Naive B cell (primary cell): ENCODE measurements at places on chromosomes 12 and 14.

DNA sequence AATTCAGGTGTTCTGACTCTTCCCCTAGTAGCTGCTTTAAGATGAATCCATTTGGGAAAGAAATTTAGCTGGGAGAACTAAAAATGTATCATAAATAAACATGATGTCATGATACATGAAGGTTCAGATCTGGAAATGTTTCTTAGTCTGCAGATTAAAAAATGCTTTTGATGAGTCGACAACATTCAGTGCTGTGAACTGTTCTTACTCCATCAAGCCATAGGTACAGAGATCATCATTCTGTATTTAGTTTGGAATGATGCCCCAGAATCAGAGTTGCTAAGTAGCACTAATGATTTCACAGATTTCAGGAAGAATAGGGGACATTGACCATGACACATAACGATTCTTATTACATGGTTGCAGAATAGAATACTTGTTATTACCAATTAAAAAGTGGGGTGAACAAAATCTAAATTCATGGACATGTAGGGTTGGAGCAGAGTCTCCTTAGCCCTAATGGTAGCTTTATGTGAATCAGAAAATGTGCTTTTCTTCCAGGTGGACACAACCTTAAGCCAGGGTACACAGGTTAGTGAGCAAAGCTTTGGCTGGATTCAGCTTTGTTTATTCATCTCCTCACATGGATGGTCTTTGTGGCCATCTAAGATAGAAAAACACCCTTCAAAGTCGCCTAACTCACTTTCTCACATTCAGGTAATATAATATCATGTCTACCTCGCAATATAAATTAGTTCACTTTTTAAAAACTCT is 205.4 kb upstream of the SEL1L start:
- no peaks in the 10 kb centered on the region for H3K27me3 ChIP-seq
- DNase-seq = no peak
- H3K27ac ChIP-seq = no peak overlapping the region
- no peaks in the 10 kb centered on the region for H3K4me1 ChIP-seq

DNA sequence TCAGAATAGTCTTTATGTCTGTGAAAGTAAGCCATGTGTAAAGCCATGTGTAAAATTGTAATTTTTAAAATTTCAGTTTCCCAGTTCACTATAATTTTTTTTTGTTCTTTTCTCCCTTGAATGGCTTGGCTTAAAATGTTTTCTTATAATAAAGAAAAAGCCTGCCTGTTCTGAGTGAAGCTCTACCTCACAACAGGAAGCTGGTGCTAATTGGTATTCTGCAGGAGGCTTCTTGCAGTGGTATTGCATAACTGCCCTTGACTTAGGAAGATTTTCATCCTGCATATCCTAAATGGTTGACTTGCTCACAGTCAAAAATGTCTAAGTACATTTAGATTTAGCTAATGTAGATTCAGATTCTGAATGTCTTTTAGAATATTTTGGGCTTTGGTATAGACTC is 49.5 kb downstream of the ATP2A2 start:
- DNase-seq = no peak
- no peak overlapping the region for H3K27ac ChIP-seq

DNA sequence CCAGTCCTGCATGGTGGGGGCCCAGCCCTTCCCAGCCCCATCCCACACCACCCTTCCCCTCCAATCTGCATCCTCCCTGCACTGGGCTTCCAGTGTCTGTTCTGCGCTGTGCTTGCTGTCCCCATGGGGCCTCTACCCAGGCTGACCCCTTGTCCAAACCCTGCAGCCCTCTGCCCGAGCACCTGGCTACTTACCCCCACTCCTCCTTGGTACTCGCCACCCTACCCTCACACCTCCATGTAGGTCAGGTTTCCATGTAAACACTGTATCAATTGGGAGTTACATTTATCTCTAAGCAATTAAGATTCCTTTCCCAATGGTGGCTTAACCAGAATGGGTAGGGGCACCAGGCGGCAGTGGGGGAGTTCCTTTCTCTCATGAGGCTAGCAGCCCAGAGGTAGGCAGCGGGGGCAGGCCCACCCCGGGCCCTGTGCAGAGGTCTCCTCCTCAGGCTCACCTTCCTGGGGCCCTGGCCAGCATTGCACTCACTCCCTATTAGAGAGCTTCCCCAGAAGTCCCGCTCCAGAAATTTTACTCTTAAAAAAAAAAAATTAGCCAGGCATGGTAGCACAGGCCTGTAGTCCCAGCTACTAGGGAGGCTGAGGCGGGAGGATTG is 76.6 kb upstream of the CCND2 start:
- no peak for DNase-seq
- H3K4me1 ChIP-seq = peaks cover 31% of the 10 kb centered on the region
- H3K27me3 ChIP-seq = no peaks in the 10 kb centered on the region
- no peaks in the 10 kb centered on the region for H3K36me3 ChIP-seq
- H3K27ac ChIP-seq = no peak overlapping the region

DNA sequence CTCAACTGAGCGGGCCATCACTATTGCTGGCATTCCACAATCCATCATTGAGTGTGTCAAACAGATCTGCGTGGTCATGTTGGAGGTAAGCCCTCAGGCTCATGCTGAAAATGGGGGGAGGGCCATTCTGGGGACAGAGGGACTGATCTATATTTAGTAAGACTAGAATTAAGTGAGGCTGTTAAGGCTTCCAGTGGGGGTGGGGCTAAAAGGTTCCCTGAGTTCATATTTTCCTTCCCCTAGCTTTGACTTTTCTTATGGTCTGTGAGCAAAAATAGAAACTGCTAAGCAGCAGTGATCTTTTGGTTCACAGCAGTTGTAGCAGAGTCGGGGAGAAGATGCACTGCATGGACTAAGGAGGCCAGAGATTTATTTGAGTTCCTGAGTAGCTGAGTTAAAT is 9.2 kb downstream of the PCBP2 start:
- H3K27ac ChIP-seq = no peak overlapping the region
- H3K36me3 ChIP-seq = peaks cover 31% of the 10 kb centered on the region
- H3K27me3 ChIP-seq = no peaks in the 10 kb centered on the region
- peaks cover 7% of the 10 kb centered on the region for H3K4me1 ChIP-seq

DNA sequence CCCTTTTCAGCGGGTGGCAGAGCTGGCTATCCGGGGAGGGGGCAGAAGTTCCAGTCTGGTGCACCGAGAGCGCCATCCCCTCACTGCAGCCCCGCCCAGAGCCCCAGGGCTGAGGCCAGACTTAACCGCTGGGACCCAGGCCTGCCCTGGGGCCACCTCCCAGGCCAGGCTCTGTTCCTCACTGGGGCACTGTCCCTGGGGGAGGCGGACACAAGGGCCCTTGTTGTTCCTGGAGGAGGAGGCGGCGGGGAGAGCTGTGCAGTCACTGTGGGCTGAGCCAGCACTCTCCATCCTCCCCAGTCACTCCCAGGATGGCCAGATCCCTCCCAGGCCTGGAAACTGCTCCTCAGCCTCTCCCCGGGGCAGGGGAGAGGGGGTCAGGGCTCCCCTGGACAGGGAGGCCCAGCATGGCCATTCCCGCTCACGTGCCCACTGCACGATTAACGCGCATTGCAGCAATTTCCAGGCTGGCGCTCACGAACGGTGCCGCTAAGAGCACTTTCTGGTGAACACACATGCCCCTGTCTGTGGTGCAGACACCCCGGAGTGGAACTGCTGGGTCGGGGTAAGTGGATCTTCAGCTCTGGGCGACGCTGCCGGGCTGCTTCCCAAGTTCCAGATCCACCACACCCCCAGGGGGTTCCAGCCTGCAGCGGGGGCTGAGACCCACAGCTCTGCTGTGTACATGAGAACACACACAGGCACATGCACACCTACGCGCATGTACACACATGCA is 89.8 kb upstream of the SFSWAP start:
- H3K4me1 ChIP-seq = peaks cover 3% of the 10 kb centered on the region
- peaks cover 41% of the 10 kb centered on the region for H3K27me3 ChIP-seq
- H3K4me3 ChIP-seq = no peak overlapping the region
- no peak for DNase-seq
- H3K36me3 ChIP-seq = no peaks in the 10 kb centered on the region

GRCh38 chr14:55942076-55942654 is 176.0 kb upstream of the PELI2 start:
- H3K4me3 ChIP-seq = no peak overlapping the region
- DNase-seq = no peak
- no peaks in the 10 kb centered on the region for H3K36me3 ChIP-seq
- H3K27me3 ChIP-seq = peaks cover 4% of the 10 kb centered on the region

GRCh38 chr14:73977896-73978295 is 27.8 kb downstream of the COQ6 start:
- no peaks in the 10 kb centered on the region for H3K4me1 ChIP-seq
- no peak overlapping the region for H3K27ac ChIP-seq
- DNase-seq = no peak
- H3K27me3 ChIP-seq = no peaks in the 10 kb centered on the region
- H3K36me3 ChIP-seq = no peaks in the 10 kb centered on the region

DNA sequence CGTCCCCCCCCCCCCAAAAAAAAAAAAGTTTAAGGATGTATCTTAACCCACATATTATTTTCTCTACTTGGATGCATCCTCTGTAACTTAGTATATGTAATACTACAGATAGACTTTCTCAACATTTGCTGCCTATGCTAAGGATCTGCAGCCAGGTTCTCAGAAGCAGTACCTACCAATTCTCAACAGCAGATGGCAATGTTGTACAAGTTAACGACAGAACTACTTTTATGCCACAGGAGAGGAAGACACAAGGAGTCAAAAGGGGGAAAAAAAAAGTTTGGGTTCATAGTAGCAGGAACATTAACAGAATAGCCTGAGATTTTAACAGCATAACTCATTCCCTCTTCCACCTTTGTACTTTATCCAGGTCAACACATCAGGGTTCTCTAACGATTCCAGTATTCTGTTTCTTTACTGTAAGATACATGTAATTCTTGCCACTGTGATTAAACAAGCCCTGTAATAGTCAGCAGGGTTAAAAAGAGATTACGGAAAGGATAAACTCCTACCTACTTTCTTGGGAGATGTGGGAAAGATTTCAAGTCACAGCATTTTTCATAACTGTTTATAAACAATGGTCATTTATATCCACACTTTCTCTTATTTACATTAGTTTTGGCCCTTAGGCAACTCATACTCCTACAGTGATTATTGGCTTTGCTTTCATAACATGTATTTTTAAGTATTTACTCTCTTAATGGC is 5.7 kb upstream of the NEK9 start:
- peaks cover 12% of the 10 kb centered on the region for H3K4me1 ChIP-seq
- no peaks in the 10 kb centered on the region for H3K27me3 ChIP-seq
- peaks cover 26% of the 10 kb centered on the region for H3K36me3 ChIP-seq
- H3K4me3 ChIP-seq = no peak overlapping the region
- DNase-seq = peak; percentile 63

- no peaks in the 10 kb centered on the region for H3K27me3 ChIP-seq
- H3K36me3 ChIP-seq = peaks cover 4% of the 10 kb centered on the region
- H3K4me1 ChIP-seq = peaks cover 19% of the 10 kb centered on the region
Observed at GRCh38 chr12:112413855-112414625, 4.6 kb upstream of the RPL6 start.

GRCh38 chr14:103507751-103508150 is 14.9 kb downstream of the CKB start:
- no peak overlapping the region for H3K4me3 ChIP-seq
- no peak overlapping the region for H3K27ac ChIP-seq
- no peaks in the 10 kb centered on the region for H3K27me3 ChIP-seq
- DNase-seq = no peak
- peaks cover 12% of the 10 kb centered on the region for H3K36me3 ChIP-seq

DNA sequence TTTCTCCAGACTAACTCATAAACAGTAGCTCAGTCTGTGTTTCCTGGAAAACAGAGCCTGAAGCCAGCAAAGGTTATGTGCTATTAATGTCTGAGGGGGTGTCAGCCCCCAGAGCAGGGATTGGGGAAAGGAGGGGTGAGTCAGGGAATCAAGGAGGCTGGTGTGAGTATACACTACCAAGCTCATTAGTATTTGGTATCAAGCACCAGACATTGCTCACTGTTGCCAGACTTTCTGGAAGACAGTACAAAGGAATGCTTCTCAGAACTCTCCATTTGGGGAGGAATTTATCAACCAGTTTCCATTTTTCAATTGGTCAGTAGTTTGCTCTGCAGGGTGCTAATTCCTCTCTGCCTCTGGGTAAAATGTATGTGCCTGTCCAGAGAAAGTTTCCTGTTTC is 443.4 kb downstream of the GLT1D1 start:
- no peak overlapping the region for H3K4me3 ChIP-seq
- no peaks in the 10 kb centered on the region for H3K27me3 ChIP-seq
- H3K4me1 ChIP-seq = no peaks in the 10 kb centered on the region
- H3K27ac ChIP-seq = no peak overlapping the region
- H3K36me3 ChIP-seq = no peaks in the 10 kb centered on the region

- no peak overlapping the region for H3K4me3 ChIP-seq
- H3K27ac ChIP-seq = no peak overlapping the region
- no peak for DNase-seq
- H3K4me1 ChIP-seq = no peaks in the 10 kb centered on the region
- H3K36me3 ChIP-seq = peaks cover 5% of the 10 kb centered on the region
Observed at GRCh38 chr12:109387425-109388166, 39.9 kb downstream of the MYO1H start.

DNA sequence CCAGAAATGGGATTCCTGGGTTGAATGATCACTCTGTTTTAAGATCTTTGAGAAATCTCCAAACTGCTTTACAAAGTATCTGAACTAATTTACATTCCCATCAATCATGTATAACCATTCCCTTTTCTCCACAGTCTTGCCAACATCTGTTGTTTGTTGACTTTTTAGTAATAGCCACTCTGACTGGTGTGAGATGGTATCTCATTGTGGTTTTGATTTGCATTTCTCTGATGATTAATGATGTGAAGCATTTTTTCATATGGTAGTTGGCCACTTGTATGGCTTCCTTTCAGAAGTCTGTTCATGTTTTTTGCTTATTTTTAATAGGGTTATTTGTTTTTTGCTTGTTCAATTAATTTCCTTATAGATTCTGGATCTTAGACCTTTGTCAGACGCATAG is 211.8 kb upstream of the AVPR1A start:
- H3K4me3 ChIP-seq = no peak overlapping the region
- no peaks in the 10 kb centered on the region for H3K4me1 ChIP-seq
- H3K27ac ChIP-seq = no peak overlapping the region
- H3K27me3 ChIP-seq = no peaks in the 10 kb centered on the region
- DNase-seq = no peak
- no peaks in the 10 kb centered on the region for H3K36me3 ChIP-seq

- peaks cover 11% of the 10 kb centered on the region for H3K4me1 ChIP-seq
- no peak overlapping the region for H3K4me3 ChIP-seq
- H3K36me3 ChIP-seq = no peaks in the 10 kb centered on the region
Observed at GRCh38 chr12:4603946-4604345, 41.9 kb downstream of the DYRK4 start.

DNA sequence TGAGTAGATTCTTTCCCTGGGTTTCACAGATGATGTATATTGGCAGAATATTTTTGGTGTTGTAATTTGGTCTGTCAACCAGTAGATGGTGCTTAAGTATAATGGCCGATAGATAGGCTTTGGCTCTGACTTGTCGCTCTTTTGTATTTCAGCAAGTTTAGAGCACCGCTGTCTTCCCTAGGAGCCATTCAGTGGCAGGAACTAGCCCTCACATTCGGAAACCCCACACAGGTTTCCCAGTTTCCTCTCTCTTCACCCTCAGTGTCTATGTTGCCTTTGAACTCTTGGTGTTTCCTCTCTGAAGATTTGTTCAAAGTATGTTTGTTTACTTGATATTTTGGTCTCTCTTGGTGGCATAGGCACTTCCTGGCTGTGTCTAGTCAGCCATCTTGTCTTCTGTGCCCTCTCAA is 102.2 kb downstream of the GPHN start:
- H3K4me1 ChIP-seq = peaks cover 3% of the 10 kb centered on the region
- no peak overlapping the region for H3K4me3 ChIP-seq
- no peaks in the 10 kb centered on the region for H3K27me3 ChIP-seq
- peaks cover 3% of the 10 kb centered on the region for H3K36me3 ChIP-seq
- no peak for DNase-seq
